ENCODE measurements at places on chromosomes 7 and 10. TPM values are rescaled to one million over a fixed set of nuclear protein-coding genes. Genes with fewer than 3 reads are reported as not detected.

- no peak for DNase-seq
These were observed 568.1 kb upstream of the FOXK1 start for GRCh38 chr7:4113976-4114375.

GRCh38 chr7:87926581-87927461 lies 7.2 kb upstream of the ADAM22 start:
- no peak for DNase-seq

DNA sequence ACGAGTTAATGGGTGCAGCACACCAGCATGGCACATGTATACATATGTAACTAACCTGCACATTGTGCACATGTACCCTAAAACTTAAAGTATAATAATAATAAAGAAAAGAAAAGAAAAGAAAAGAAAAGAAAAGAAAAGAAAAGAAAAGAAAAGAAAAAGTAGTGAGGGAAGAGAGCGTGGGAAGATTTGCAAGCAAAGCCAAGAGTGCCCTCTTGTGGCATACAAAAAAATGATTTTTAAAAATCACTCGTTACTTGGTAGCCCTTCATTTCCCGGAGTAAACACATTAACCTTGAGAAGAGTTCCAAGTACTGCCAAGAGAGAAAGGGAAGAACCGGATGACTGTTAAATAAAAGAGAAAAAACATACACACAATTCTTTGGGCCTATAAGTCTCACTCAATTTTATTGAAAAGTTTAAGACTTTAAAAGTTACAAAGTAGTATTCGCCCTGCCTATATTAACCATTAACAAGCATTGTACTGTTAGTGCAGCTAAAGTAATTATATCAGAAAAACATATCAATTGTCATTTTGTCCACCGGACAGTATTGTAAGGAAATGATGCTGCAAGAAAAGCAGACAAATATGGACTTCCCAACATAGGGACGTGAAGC lies 6.2 kb upstream of the CH25H start:
- DNase-seq, result no peak

- DNase-seq, result no peak
These were observed 61.5 kb downstream of the WDR37 start for GRCh38 chr10:1117651-1118050.

The C7orf57 gene
- total RNA-seq, result 0.42 TPM

The TAS2R5 gene
- total RNA-seq, result 6.2 TPM
